ENCODE measurements at places on chromosomes 2 and 18.
A peak's percentile ranks its signal among the peaks of the same experiment; 100 is the strongest.

DNA sequence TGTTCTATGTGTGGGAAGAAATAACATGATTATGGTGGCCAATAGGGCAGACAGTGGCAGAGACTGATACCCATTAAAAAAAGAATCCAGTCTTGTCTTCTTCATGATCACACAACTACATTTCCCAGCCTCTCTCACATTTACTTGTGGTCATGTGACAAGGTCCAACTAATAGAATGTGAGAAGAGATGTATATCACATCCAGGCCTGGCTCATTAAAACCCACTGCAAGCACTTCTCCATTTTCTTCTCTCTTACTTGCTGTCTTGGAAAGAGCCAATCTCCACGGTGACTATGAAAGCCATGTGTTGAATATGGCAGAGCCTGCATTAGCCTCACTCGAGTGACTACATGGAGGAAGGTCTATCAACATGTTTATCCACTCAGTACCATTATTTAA lies 306.2 kb upstream of the ZEB2 start:
- no peak for DNase-seq

DNA sequence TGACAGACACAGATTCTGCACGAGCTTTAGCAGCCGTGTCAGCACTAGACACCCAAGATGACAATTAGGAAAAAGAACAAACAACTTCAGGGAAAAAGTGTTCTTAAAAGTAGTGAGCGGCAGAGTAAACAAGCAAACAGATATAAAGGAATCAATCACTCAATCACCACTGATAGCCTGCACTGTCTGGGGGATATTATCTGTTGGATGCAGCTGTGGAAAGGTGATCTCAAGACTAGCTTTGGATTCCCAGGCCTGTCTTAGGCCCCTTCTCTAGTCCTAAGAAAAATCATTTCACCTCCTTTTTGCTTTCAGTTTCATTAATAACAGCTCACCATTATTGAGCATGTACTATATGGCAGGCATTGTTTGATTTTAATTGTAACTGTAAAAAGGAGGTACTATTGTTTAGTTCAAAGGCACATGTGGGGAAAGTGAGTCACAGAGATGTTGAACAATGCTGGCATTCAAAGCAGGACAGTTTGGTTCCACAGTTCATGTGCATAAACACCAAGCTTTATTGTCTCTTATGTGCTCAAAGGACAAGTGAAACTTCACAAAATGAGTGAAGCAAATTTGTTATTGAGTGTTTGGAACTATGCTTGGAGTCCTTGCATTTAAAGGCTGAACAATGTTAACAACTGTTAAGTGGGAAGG lies 147.3 kb upstream of the TCF4 start:
- no peak for DNase-seq

- DNase-seq, result no peak
These were observed 68.8 kb downstream of the EMX1 start for GRCh38 chr2:72985891-72986683.

DNA sequence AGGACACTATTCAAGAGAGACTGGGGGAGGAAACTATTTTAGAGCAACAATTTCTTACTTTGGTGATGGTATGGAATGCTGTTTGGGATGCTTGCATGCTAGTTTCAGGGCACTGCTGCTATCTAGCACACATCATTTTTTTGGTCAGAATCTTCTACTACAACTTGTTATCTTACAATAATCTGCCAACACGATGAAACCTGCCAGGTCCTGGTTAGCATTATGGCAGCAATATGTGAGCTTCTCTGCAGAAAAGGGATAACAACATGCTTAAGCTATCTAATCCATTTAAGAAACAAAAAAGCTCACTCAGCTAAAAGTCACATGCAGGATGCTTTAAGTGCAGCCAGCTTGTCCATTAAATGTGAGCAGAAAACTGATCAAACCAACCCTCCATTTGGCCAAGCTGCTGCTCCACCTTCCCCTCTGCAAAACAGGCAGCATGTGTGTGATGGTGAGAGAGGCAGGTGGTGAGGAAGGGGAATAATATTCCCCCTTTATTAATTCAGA lies 30.1 kb downstream of the GAREM2 start:
- DNase-seq, result no peak

DNA sequence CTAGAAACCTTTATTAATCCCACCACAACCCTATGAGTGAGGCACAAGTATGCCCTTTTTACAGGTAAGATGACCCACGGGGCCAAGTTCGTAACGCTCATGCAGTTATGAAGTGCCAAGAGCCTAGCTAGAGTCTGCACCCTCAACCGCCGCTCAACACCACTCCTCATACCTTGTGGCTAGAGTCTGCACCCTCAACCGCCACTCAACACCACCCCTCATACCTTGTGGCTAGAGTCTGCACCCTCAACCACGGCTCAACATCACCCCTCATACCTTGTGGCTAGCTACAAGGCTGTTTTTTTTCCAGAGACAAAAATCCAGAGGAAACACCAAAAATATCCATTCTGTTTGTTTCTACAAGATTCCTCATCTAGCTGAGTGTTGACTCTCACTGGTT lies 4.6 kb downstream of the TXNL4A start:
- DNase-seq, result no peak

DNA sequence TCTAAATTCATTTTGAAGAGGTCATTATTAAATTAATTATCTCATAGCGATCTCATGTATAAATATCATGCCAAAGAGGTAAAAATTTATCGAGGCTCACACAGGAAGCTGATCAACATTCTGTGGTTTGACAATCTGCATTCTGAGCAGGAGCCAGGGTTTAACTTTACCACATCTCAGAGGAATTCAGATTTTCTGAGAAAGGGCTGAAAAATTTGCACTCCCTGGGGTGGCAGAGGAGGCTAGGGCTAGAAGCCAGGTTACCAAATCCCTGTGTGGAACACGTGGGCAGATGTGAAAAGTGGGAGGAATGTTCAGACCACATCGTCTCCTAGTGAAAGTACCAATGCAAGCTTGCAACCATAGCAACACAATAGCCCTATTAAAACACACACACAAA lies 63.5 kb upstream of the CTLA4 start:
- no peak for DNase-seq

GRCh38 chr2:55019526-55020258 lies 30.6 kb downstream of the RTN4 start:
- DNase-seq, result no peak

- no peak for DNase-seq
These were observed 35.2 kb downstream of the LPIN1 start for GRCh38 chr2:11781602-11782001.

GRCh38 chr2:186559370-186559769 lies 30.5 kb upstream of the ITGAV start:
- no peak for DNase-seq

GRCh38 chr2:157336137-157337010 lies 10.8 kb upstream of the ERMN start:
- peak; percentile 28 for DNase-seq

- DNase-seq, result no peak
These were observed at the start of gene LGALSL for GRCh38 chr2:64453770-64454385. Gene LGALSL (plus strand): TSS chr2:64454162. CDS start chr2:64454546, 384 bp downstream.

GRCh38 chr2:144580521-144581161 lies 60.7 kb upstream of the ZEB2 start:
- no peak for DNase-seq

DNA sequence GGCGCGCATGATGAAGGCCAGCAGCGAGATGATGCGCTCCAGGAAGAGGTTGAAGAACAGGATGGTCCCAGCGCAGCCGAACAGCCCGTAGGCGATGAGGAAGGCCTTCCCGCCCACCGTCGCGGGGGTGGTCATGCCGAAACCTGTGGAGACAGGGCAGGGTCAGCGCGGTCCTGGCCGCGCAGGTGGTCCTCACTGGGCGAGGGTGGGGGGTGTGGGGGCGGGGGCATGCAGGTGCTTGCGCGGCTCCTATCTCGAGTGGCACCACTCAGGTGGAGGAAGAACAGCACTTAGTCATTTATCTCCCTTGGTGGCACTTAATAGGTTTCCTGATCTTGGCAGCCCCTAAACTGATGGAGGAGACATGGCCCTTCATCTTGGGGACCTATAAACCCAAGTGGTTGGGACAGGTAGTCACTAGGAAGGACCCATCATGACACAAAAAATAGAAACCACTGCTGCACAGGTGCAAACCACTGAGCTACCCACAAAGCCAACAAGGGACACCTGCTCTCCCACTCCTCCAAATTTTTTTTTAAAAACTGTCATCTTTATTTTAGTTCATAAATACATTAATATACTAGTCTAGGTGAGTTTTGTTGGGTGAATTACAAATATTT lies 118.8 kb downstream of the MSH2 start:
- no peak for DNase-seq

- DNase-seq, result no peak
These were observed 155.0 kb downstream of the SETBP1 start for GRCh38 chr18:44835703-44836102.

- no peak for DNase-seq
These were observed 52.5 kb upstream of the TTN start for GRCh38 chr2:178859730-178860129.

GRCh38 chr2:103818176-103818575 lies 1035.7 kb upstream of the POU3F3 start:
- DNase-seq, result no peak

DNA sequence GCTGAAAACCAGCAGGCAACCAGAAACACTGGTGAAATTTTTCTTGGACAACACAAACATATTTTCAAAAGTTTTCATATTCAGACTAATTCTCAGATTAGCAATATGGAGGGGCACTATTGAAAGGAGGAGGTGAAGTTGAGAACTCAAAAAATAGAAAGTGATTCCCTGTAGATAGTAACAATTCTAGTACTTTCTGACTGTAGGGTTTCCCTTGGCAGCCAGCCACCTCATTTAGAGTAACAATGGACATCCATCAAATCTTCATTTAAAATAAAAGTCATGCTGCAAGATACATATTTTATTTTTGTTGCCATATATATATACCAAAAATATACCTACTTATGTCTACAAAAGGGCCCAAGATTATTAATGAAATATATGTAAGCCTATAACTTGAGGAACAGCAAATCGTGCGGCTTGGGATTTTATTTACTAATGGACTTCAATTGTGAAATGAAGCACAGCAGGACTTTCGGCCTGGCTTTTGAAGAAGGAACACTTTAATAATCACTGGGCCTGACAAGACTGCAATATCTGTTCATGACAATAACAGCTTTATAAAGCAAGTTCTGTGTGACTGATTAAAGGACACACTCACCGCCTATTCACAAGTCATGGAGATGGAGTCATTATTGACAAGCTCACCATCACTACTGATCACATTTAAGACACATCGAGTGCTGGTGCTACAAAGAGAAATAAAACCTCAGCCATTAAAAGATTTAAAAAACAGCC lies 6.8 kb upstream of the NR4A2 start:
- DNase-seq, result peak; percentile 60

DNA sequence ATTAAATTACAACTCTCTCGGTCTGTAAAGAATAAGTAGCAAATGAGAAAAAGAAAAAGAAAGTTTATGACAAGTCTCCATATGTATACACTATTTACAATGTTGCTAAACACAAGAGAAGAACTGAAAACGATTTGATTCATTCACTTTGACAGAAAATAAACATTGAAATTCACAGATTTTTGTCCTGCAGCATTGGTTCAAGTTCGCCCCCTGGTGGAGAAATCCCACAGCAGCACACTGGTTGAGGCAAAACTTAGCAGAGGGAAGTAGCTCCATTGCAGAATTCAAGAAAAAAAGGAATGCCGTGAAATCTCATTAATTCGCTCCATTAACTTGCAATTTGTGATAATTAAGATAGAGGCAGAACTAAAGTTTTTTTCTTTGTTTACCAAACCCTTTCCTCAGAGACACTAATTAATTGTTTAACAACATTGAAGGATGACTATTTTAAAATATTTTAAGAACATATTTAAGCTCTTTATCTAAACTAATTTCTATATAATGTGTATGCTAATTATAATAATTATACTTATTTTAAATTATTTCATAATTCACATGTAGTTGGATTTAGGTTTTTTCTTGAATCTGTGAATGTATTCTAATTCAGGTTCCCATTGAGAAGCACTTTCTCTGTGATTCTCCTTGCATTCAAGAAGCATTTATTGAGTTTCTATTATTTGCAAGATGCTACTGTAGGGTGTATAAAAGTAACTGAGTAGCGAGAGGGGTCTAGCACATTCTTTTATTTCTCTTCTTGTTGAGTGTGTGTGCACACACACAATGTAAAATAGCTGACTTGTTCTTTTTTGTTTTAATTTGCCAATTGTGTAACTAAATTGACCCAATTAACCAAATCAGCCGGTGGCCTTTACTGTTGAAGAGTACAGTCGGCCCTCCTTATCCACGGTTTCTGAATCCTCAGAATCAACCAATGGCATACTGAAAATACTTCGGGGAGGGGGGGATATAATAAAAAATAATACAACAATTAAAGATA lies 74.1 kb downstream of the COL4A3 start:
- DNase-seq, result peak; percentile 38

- no peak for DNase-seq
These were observed 7.2 kb downstream of the CPSF3 start for GRCh38 chr2:9430316-9431293.

DNA sequence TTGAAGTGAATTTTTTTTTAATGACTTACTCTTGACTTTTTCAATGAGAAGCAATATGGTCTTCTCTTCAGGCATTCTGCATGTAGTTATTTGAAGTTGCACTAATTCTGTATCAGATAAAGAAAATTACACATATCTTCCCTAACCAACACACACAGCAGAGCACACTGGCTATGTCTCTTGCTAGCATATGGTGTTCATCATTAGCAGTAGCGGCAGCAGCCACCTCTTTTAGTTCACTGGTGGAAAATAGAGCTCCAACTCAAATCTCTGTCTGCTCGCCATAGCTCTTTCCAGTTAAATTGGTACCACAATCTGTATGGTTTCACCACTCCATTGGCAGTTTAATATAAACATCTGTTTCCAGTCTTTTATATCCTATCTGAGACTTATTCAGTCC lies 278.1 kb upstream of the ZEB2 start:
- DNase-seq, result no peak

GRCh38 chr2:85852152-85852840 lies 36.5 kb downstream of the ST3GAL5 start:
- DNase-seq, result no peak

DNA sequence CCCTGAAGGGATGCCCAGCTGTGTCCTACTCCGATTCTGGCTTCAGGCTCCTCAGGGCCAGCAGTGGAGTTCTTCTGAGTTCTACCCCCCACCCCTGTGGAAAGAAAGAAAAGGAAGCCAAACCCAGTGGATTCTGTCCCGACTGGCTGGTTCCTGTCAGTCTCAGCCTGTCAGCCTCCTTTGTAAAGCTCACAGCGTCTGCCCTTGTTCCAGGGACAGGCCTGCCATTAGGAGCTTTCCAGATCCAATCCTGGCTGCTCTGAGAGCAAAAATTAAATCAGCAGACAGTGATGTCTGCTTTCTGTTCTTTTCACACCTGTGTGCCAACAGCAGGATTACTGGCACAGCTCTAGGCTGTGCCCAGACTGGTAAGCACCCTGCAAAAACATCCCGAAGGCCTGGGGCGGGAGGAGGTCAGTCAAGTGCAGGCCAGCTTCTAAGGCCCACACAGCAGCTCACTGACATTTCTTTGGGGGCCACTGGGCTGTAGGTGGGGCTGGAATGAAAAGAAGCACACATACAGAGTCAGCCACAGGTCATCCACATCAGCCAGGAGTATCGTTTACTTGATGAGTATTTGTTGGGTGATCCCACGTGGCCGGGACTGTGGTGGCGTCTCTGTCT lies 69.1 kb downstream of the EHD3 start:
- DNase-seq, result no peak
